ENCODE measurements at places on chromosomes 13 and 19.

- DNase-seq: no peak
Measured at GRCh38 chr13:44884076-44884729, 105.1 kb downstream of the NUFIP1 start.

- DNase-seq: no peak
Measured at GRCh38 chr13:75432045-75432444, 49.9 kb downstream of the TBC1D4 start.

GRCh38 chr13:85497652-85498051 lies 301.6 kb downstream of the SLITRK6 start:
- DNase-seq: no peak

GRCh38 chr13:80361883-80362327 lies 21.0 kb upstream of the SPRY2 start:
- DNase-seq: no peak

GRCh38 chr19:22783651-22784410 lies at the start of gene ZNF99:
ZNF99 (minus strand) TSS chr19:22784151; CDS start chr19:22784016, 135 bp downstream.
- DNase-seq: no peak

DNA sequence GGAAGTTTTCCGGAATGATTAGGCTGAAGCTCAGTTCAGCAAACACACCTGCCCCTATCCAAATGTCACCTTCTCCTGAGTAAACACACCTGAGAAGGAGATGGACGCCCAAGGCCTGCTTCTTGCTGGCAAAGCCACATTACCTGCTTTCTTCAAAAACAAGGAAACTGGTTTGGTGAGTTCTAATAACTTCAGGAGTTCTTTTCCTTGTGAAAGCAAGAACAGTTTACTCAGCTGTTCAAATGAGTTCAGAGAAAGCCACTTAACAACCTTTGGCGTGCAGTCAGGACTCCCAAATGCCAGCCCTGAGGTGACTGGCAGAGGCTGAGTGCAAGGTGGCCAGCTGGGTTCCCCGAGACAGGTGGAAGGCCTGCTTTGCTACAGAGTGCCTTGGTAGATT lies 160.5 kb downstream of the STK24 start:
- no peak for DNase-seq

GRCh38 chr13:94061301-94061700 lies 418.2 kb downstream of the DCT start:
- no peak for DNase-seq

GRCh38 chr13:74004109-74004508 lies 130.1 kb downstream of the KLF12 start:
- DNase-seq: no peak

DNA sequence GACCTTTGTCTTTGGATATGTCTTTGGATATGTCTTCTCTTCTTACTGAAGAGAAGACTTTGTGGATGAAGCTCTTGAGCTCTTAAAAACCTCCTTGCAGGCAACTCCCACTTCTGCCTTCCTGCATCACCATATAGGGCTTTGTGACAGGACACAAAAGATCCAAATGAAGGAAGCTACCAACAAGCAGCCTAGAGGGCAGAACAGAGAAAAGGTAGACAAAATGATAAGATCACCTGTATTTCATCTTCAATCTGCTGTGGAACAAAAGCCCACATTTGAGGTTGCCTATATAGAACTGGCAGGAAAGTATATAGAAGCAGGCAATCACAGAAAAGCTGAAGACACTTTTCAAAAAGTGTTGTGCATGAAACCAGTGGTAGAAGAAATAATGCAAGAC lies 42.5 kb downstream of the N4BP2L1 start:
- DNase-seq: no peak

GRCh38 chr19:28948566-28948965 lies 264.4 kb downstream of the UQCRFS1 start:
- no peak for DNase-seq

- no peak for DNase-seq
Measured at GRCh38 chr13:48214519-48215121, 18.4 kb upstream of the ITM2B start.

DNA sequence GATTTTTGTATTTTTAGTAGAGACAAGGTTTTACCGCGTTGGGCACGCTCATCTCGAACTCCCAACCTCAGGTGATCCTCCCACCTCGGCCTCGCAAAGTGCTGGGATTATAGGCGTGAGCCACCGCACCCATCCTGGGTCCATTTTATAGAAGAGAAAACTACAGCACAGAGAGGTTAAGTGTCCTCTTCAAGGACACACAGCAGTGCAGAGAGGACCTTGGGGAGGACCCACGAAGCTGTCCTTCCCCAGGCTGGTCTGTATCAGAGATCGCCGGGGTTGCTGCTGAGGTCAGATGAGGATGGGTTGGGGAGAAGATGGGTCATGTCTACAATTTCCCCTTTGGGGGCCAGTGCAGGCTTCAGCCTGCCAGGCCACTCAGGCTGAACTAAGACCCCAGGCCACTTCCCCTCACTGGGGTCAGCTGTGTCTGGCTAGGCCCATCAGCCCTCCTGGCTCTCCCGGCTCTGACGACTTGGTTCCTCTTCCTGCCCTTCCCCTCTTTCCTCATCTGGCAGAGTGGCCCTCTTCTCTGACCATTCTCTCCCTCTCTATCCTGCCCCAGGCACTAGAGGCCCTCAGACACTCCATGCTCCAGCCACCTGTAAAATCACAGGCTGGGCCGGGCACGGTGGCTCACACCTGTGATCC lies 9.6 kb downstream of the MYO1F start:
- DNase-seq: no peak

DNA sequence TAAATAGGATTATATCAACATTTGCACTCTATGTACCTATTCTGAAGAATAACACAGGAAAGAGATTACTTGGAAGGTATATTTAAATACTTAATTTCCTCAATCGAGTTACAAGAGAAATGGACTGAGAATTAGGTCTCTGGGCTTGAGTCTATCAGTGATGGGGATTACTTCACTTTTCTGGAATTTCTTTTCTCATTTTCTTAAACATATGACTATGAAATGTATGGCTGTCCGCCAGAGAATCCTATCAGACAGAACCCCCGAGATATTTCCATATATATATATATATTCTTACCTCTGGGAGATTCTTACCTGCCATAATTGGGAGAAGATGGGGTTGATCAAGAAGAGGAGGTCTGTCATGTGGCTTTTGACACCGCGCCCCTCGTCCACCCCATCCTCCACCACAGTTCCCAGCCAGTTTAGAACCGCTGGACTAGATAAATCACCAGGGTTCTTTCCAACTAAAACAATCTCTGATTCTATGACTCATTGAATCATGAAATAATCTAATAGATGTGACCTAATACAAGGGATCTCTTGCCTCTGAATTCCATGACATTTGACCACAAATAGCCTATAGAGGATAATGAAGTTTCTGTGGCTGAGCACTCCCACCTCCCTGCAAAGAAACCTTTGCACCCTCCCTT lies 231.3 kb downstream of the TBC1D4 start:
- no peak for DNase-seq

- no peak for DNase-seq
Measured at GRCh38 chr13:40213779-40214178, 452.7 kb downstream of the FOXO1 start.

DNA sequence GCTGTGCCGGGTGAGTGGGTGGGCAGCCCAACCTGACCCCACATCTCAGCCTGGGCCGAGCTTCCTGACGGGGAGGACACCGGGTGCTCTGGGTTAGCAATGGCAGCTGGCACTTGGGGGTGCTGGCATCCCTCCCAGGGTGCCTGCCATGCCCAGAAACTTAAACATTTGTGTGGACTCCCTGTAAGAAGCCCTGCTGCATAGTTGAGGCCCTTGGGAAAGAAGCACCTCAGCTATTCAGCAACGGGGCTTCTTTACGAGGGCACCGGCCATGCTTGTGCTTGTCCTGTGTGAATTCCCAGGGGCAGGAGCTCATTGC lies 33.8 kb upstream of the MEDAG start:
- DNase-seq: no peak

DNA sequence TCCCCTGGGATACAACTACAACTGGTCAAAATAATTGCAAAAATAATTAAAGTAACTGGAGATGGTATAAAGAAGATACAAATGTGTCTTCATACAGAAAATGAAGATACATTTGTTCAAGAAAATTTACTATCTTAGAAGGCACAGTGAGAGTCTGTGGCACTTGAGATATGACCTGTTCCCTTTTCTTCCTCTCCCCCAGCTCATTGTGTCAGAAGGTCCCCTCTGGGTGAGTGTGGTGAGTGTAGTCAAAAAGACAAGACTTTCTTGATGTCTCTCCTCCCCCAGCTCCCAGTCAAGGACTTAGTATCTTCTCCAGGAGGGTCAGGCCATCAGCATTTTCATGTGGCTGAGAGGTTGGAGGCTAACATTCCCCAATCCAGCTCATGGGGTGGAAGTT lies 51.7 kb downstream of the EDNRB start:
- DNase-seq: no peak

DNA sequence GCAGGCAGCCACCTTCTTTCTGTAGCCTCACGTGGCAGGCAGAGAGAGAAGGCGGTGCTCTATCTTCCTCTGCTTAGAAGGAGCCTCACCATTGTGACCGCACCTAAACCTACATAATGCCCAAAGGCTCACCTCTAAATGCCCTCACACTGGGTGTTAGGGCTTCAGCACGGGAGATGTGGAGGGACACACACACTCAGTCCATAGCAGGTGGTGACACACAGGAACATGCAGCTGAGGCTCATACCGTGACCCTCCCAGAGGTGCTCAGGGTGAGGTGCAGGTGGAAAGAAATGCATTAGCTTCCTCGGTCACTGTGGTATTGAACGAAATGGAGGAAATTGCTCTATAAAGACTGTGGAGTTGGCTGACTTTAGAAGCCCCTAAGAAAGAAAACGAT lies 37.7 kb upstream of the TUBGCP3 start:
- no peak for DNase-seq

DNA sequence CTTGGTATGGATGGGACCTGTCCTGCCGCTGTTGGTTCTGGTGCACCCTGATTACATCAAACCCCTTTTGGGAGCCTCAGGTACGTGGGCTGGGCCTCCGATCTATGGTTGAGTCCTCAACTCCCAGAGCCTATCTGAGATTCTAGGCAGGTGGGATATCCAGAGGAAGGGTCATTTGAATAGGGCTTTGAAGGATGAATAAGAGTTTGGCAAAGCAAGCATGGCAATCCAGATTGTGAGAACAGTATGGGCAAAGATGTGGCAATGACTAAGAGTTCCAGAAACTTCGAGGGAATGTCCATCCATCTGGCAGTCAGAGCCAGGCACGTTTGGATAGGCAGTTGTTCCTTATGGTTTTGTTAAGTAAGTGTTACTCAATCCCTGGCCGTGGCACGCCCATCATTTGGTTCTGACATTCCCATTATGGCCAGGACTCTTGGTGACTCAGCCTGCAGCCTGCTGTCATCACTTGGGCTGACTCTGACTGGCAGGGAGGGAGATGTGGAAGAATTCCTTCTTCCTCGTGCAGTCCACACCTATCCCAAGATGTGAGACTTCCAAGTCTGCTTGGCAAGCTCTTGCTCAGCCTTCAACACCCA lies 21.5 kb downstream of the CYP4F22 start:
- no peak for DNase-seq

GRCh38 chr19:16637535-16637934 lies 9.5 kb upstream of the MED26 start:
- DNase-seq: no peak

DNA sequence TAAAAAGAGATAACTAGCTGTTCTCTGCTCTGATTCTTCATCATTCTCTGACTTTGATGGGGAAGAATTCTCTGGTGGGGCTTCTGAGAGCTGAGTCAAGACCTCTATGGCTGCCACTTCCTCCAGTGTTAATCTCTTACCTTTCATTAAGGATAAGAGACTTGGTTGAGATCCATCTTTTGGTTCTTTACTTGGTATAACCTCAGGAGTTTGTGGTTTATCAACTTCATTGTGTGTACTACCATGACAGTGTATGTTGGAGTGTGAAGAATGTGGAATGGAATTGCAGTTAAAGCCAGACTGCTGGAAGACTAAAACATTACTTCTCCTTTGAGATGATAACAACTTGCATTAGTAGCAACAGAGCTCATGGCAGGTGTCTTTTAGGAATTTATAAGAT lies 222.0 kb downstream of the SLITRK5 start:
- DNase-seq: no peak

DNA sequence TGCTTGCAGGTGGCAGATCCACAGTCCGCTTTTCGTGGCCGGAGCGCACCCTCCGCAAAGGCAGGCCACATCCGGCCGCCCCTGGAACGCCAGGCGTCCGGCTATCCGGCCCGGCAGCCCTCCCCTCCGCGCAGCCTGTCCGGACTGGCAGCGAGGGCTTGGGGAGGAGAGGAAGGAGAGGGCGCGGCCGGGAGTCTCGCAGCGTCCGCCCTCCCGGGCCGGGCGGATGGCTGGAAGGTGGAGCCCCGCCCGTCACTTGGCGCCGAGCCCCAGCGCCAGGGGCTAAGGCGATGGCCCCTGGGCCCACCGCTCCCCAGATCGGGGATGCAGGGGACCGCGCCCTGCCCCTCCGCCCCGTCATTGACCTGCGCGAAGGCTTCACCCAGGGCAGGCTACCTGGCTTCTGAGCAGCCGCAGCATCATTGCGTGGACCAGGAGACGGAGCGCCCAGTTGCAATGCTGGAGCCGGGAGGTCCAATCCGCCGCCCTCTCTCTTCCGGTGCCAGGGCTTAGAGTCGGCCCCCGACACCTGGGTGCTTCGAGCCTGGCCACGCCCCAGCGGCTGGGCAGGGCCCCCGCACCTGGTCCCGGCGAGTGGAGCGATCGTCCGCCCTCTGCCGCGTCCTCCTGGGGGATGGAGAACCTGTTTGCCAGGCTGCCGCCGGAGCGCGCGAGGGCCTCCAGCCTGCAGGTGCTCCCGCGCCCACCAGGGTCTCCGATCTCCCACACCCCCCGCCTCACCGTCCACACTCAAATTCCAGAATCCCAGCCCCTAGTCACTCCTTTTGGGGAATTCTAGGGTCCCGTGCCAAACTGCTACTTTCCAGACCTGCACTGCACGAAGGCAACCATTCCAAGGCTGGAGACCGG lies at the start of gene FUT1:
FUT1 (minus strand) TSS at position 146 of the 870 bp plus-strand sequence. CDS start 1,360 bp downstream, outside the sequence.
- no peak for DNase-seq

DNA sequence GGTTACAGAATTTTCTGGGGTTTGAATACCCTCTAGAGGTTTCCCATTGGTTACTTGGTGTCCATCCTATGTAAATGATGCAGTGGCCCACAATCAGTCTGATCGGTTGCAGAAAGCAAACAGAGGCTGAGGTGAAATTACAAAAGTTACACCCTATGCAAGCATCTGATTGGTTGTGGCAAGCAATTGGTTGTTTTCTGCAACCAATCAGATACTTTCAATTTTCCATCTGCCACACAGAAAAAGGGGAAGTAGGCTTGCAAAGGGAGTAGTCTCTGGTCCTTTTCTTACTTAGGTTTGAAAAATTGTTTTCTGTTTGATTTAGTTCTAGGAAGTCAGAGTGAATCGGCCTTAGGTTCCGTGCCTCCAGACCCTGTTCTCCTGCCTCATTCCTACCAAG lies 93.1 kb downstream of the WTIP start:
- DNase-seq: no peak

GRCh38 chr19:39946532-39946931 lies 12.1 kb upstream of the FCGBP start:
- DNase-seq: no peak

All from stimulated activated CD4-positive, alpha-beta T cell treated with anti-CD3 and anti-CD28 coated beads, Interleukin-1b, Interleukin-23, amount 100 ng/mL, for 4 hours (primary cell).